Activated CD4-positive, alpha-beta T cell treated with anti-CD3 and anti-CD28 coated beads, Interleukin-2, amount 50 U/mL, for 24 hours (primary cell): ENCODE measurements at places on chromosomes 7 and 10.

DNA sequence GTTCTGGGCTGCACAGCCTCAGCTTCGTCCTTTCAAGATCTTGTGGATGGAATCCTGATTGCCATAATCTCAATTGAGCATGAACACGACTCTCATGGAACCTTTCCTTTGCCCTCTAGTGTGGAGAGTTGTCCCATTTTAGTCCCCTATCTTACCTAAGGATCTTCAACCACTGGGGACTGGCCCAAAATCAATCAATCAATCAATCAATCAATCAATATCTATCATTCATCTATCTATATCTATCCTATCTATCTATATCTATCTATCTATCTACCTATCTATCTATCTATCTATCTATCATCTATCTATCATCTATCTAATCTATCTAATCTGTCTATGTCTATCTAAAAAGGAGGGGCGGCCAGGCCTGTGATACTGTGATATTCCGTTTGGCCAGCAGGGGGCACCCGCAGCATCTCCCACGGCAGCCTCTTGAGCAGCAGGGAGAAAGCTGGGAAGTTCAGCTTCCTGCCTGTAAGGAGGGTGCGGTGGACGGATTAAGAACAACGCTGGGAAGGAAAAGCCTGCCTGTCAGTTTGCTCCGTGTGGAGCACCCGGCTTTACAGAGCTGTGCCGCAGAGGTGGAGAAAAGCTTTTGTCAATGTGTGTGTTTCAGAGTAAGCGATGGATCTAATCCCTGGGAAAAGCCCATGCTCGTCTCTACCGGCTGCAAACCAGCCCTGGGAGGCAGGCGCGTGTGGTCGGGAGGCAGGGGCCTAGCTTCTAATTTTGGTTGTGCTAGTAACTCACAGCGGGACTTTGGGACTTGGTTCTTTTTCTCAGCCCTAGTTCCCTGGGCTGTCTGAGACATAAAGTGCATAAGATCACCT lies 124.9 kb downstream of the SH2D4B start:
- DNase-seq = peak; percentile 51

DNA sequence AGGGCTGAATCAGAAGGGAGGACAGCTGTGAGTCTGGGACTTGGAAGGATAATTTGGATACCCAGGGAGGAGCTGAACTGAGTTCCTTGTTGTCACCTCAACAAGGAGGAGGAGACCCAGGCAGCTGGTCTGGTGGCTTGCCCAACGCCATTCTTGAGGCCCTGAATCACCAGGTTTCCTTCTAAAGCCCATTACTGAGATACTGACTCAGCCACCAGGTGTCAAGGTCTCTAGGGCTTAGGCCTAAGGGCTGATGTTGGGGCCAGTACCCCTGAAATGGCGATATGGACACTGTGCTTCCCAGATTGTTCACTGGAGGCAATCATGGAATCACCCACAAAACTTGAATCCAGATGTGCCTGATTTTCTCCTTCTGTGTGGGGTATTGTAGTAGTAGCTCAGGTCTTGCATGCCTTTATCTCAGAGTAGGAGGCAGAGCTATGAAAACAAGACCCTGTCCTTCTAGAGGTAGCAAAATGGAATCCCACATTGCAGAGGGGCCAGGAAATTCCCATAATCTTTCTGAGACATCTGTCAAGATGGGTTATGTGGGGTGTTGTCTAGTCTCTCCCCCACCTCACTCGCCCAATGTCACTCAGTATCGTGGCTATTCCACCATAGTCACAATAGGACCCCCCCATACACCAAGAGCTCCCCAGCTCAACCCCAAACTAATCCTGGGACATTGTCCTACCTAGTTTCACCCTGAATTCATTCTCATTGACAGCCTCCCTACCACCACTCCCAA lies 1.8 kb upstream of the ATG9B start:
- no peak for DNase-seq

GRCh38 chr7:128951296-128951695 lies 13.6 kb downstream of the IRF5 start:
- no peak for DNase-seq

- DNase-seq = no peak
These were observed 372.5 kb upstream of the MKI67 start for GRCh38 chr10:128498746-128499145.

- DNase-seq = no peak
These were observed 877.6 kb upstream of the AUTS2 start for GRCh38 chr7:68720697-68721096.

DNA sequence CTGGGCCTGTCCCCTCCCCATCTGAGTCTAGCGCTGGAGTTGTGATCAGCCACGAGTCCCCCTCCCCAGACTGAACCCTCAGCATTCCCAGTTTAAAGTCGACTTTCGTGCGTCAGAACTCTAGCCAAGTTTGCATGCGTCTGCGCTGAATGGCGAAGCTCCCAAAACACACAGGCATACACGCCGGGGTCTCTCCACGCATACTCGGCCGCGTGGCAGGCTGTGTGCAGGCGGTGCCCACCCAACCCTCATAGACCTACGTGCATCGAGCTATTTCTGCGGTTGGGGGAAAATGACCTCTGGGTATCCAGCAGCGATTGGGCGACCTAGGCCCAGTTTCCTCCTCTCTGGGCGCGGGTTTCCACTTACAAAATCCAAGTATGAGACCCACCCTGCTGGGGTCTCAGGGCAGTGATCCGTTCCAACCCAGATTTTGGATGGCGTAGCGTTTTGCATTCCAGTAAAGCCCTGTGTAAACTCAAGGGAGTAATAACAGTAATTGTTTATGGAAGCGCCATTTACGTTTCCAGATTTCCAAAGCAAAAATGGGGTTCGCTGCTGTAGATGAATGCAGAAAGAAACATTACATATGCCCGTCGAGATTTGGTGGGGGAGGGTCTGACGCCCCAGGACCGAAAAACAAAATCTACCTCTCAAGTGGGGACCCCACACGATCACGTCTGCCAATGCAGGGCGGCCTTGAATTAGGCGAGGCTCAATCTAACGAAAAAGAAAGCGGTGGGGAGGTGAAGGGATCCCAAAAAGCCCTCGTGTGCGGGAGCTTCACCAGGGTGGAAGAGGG lies 2.0 kb upstream of the HMX3 start:
- DNase-seq = no peak

GRCh38 chr7:29297194-29297890 lies 102.8 kb downstream of the CHN2 start:
- DNase-seq = no peak

DNA sequence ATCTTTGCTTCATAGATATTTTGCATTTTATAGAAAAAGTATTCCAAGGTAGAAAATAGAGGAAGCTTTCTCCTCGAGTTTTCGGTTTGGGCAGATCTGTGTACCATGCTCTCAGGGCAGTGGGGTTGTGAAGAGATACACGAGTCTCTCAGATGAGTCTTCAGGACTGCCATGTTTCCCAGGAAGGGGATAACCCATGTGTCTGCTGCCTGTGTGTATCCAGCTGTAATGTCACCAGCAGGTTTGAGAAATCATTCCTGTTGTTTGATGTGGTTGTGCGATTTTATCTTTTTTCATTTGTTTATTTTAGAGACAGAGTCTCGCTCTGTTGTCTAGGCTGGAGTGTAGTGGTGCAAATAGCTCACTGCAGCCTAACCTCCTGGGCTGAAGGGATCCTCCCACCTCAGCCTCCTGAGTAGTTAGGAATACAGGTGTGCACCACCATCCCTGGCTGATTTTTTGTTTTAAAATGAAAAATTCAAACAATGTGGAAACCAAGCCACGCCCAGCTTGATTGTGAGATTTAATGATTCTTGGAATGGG lies 48.9 kb downstream of the SNX10 start:
- DNase-seq = no peak

GRCh38 chr10:29663718-29664117 lies 28.9 kb upstream of the SVIL start:
- DNase-seq = no peak

DNA sequence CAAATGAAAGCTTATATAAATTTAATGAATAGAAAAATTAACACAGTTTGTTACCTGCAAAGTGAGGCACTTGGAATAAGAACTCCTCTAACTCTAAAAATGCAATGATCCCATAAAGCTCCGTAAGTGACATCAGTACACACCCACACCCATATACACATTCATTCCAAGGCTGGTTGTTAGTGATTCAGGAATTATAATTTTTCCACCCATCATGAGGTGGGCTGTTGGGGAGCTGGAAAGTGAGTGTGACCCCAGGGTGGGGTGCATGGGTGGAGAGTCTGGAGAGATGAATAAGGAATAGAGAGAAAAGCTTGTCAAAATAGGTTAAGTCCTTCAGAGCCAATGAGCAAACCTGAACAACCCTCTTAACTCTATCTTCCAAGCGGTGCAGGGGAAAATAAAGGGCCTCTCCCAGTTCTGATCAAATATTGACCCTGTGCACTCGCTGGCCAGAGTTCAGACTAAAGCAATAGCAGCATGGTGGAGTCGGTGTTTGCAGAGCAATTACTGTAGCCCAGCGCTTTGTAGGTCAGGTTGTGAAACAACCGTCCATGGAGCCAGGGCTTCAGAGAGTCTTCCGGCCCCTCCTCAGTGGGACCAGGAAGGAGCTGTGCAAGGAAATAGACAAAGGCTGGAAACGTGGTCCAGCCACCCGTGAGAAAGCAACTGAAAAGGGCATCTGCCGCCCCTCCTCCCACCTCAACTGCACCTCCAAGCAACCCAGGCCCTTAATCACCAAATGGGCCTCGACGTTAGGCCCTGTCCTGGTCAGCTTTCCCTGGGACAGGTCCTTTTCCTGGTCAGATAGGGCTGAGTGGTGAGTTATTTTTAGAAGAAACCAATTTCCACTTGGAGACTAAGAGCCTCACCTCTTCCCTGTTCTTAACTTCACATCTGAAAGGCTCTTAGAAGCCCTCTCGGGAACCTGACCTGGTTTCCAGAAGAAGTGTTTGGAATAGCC lies 61.2 kb downstream of the SH3PXD2A start:
- DNase-seq = no peak
